ENCODE measurements at places on chromosomes 2 and 18. TPM values are rescaled to one million over a fixed set of nuclear protein-coding genes. Genes with fewer than 3 reads are reported as not detected.

Gene REG1B
- 2.7 TPM for total RNA-seq

Gene HRH4
- not detected for total RNA-seq

- H3K4me3 ChIP-seq: no peak overlapping the region
- H3K27ac ChIP-seq: no peak overlapping the region
- H3K27me3 ChIP-seq: no peaks in the 10 kb centered on the region
These were observed 150.6 kb upstream of the EPC2 start for GRCh38 chr2:148493822-148494563.

DNA sequence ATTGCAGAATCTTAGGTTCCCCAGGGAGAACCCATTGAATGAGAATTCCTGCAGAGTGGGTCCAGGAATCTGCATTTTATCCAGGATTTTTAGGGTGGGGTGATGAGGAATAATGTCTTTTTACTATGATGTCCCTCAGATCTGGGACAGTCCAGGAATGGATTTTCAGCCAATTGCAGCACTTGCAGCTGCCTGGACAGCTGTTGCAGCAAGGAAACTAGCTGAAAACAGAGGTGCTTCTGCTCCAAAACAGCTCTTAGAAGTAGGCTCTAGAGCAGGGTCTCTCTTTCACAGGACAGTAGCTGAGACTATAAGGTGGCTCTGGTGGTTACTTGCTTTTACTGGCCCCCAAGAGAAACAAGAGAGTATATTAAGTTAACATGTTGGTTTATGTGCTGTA lies 9.1 kb downstream of the GLI2 start:
- H3K36me3 ChIP-seq: no peaks in the 10 kb centered on the region
- no peak overlapping the region for H3K27ac ChIP-seq
- H3K4me1 ChIP-seq: no peaks in the 10 kb centered on the region
- no peak overlapping the region for H3K4me3 ChIP-seq
- peaks cover 5% of the 10 kb centered on the region for H3K27me3 ChIP-seq
- no peak for DNase-seq

DNA sequence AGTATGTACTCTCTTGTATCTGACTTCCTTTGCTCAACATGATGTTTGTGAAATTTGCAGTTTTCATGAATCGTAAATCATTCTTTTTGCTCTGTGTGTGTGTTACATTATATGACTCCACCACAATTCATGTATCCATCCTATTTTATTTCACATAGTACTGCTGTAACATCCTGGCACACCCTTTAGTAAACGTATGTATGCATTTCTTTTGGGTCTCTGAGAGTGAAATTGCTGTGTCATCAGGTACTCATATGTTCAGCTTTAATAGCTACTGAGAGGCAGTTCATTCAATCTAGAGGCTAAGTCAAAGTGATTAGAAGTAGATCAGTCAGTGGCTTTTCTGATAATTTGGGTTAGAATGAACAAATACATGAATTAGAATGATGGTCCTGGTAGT lies 118.8 kb downstream of the ESCO1 start:
- no peaks in the 10 kb centered on the region for H3K36me3 ChIP-seq
- no peak overlapping the region for H3K27ac ChIP-seq
- H3K4me3 ChIP-seq: no peak overlapping the region
- DNase-seq: no peak
- H3K27me3 ChIP-seq: no peaks in the 10 kb centered on the region

DNA sequence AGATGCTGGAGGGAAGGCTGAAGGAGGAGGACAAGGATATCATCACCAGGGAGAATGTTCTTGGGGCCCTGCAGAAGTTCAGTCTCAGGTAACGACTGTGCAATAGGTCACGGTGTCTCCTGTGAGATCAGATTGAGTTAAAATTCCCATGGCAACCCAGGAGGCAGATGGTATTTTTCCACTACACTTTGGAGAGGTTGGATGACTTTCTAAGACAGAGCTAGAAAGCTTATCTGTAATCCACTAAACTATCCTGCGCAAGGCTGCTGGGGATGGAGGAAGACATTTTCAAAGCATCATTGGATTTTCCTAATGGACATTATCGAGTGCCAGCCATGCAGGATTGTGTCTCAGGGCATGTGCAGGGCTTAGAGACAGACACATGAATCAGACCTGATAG lies 74.6 kb downstream of the ARMC9 start:
- H3K36me3 ChIP-seq: no peaks in the 10 kb centered on the region
- no peak overlapping the region for H3K27ac ChIP-seq
- no peak for DNase-seq
- no peaks in the 10 kb centered on the region for H3K4me1 ChIP-seq
- H3K27me3 ChIP-seq: no peaks in the 10 kb centered on the region

DNA sequence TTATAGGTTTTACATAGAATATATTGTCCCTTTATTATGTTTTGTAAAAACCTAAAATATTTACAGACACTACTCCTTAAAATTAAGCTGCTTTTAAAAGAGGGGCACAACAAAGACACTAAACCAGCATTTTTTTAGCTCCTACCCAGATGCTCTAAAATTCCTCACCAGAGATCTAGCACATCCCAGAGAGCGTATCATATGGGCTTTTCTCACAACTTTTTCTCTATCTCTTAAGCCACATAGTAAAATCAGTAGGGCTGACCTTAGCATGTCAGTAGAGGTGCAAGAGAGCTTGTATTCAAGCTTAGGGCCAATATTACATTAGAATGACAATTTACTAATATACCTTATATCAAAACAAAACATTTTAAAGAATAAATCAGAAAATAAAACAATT lies 216.3 kb downstream of the TMX3 start:
- H3K27me3 ChIP-seq: no peaks in the 10 kb centered on the region
- H3K27ac ChIP-seq: no peak overlapping the region
- DNase-seq: no peak
- H3K36me3 ChIP-seq: no peaks in the 10 kb centered on the region
- no peak overlapping the region for H3K4me3 ChIP-seq
- H3K4me1 ChIP-seq: no peaks in the 10 kb centered on the region

All from GM12878 (cell line).